ENCODE measurements at places on chromosomes 1 and 21. TPM values are rescaled to one million over a fixed set of nuclear protein-coding genes. Genes with fewer than 3 reads are reported as not detected.

- DNase-seq, result no peak
Measured at GRCh38 chr21:30957010-30957409, 75.6 kb upstream of the KRTAP11-1 start.

The SYNC gene
- not detected for total RNA-seq

The C4BPA gene
- 0.16 TPM for total RNA-seq

- no peak for DNase-seq
Measured at GRCh38 chr1:115492019-115492595, 149.7 kb upstream of the VANGL1 start.

The TNFSF4 gene
- total RNA-seq, result 0.63 TPM

The GSTM5 gene
- not detected for total RNA-seq

The MAP1LC3C gene
- total RNA-seq, result not detected

The BCAS2 gene
- 65.4 TPM for total RNA-seq

The DMBX1 gene
- not detected for total RNA-seq

The KCNK1 gene
- 5.2 TPM for total RNA-seq

DNA sequence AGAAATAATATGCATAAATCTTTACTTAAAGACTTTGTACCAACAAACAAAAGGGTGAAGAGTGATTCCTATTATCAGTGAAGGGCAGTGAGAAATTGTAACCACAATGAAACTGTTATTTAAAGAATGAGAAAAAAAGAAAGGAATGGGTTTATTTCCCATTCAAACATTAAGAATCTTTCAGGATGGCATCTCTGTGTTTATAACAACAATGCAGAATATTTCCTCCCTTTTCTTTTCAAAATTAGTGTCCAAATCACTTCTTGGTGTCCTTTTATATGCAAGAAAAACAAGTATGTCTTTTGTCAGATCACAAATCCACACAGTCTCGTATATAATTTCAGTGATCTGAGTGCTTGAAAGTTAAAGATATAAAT lies 61.2 kb downstream of the PTPRC start:
- DNase-seq, result no peak

- no peak for DNase-seq
Measured at GRCh38 chr1:100530880-100531487, 7.0 kb upstream of the GPR88 start.
